ENCODE measurements at places on chromosomes 12 and 14.

DNA sequence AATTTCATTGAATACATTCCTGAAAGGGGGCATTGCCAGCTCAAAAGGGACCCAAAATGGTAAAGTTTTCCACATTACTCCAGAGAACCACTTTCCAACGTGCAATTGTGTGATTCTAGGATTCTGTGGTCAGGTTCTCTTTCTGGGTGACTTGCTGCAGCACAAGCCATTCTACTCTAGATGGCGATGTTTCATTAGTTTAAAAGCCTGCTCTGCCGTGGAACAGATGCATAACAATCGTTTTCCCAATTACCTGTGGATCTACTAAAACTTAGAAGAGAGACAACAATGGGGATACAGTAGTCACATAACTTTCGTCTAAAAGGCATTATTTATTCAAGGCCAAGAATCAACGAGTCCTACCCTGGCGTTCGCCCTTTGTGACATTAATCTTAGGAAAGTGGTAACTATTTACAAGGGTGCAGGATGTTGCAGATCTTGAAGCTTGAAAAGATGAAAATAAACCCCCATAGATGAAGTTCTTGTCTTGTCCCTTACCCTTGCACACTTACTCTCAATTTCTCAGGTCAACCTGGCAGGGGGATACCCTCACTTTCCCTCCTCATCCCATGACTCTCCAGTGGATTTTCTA is 400.9 kb downstream of the SNAPC1 start:
- peaks cover 13% of the 10 kb centered on the region for H3K27me3 ChIP-seq
- no peaks in the 10 kb centered on the region for H3K36me3 ChIP-seq
- DNase-seq, result peak; percentile 42
- no peak overlapping the region for H3K4me3 ChIP-seq

DNA sequence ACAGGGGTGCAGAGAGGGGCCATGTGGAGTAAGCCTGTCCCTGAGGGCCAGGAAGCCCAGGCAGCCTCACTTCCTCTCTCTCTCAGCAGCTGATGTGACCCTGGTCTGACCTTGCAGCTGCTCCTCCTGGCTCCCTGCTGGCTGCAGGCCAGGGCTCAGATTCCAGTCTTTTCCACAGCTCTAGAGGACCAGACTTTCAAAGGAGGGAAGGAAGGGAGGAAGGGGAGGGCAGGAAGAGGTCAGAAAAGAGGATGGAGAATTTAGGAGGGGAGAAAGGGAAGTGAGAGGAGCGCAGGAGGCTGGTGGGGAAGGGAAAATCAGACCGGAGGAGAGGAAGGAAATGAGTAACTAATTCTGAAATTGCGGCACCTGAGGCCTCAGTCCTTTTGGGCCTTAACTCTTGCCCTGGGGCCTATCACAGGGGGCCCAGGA is 40.9 kb upstream of the VASH1 start:
- H3K4me1 ChIP-seq, result no peaks in the 10 kb centered on the region
- H3K27ac ChIP-seq, result peak overlapping the region; percentile 71
- no peaks in the 10 kb centered on the region for H3K27me3 ChIP-seq

- H3K4me3 ChIP-seq, result no peak overlapping the region
- no peak for DNase-seq
- peaks cover 16% of the 10 kb centered on the region for H3K4me1 ChIP-seq
- H3K36me3 ChIP-seq, result no peaks in the 10 kb centered on the region
Measured at GRCh38 chr14:104757238-104757585, 4.3 kb downstream of the SIVA1 start.

DNA sequence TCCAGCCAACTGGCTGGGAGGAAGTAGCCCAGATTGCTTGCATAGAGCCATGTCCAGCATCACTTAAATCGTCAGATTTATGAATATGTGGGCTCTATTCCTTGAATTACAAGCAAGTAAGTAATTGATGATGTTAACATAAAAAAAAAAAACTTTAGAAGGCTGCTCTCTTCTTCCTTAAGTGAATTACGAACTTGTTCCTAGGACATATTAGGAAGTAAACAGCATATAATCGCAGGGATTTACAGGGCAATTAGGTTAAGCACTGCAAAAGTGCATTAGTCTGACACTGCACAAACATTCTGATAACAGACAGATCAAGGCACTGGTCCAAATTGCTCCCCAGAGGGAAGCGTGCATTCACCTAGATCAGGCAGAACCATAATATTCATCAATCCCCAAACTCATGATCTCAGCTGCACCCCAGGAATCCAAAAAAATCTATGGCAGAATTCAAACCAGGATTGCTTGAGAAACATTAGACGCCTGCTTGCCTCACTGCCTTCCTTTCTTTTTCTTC is 293.2 kb downstream of the TMEM132D start:
- DNase-seq, result no peak
- H3K27me3 ChIP-seq, result no peaks in the 10 kb centered on the region
- no peaks in the 10 kb centered on the region for H3K36me3 ChIP-seq
- H3K4me3 ChIP-seq, result no peak overlapping the region

DNA sequence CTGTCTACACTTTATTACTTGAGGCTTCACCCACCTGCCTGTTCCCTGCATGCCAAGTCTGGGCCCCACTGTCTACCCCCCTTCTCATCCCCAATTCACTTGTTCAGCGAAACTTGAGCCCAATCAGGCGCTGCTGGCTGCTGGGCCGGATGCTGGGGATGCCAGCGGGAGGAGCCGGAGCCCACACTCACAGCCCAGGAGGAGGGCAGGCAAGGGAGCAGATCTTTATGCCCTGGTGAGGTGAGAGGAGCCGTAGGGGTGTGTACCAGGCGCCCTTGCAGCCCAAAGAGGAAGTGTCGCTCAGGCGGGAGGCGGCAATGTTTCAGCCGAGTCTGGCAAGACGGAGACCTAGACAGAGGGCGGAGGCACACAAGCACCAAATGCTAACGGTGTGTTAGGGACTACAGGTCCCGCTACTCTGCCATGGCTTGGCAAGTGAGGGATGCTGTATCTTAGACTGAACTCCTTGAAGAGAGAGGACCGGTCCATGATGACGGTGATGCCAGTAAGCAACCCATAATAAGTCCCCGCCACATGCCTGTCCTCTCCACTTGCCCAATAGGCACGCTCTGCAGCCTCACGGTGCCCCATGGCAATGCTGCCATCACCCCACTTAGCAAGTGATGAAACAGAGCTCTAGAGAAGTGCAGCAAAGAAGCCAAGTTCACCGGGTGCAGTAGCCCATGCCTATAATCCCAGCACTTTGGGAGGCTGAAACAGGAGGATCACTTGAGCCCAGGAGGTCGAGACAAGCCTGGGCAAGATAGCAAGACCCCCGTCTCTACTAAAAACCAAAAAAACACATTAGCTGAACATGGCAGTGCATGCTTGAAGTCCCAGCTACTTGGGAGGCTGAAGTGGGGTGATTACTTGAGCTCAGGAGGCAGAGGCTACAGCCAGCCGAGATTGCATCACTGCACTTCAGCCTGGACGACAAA is 41.6 kb downstream of the LRRC74A start:
- peaks cover 21% of the 10 kb centered on the region for H3K4me1 ChIP-seq
- H3K27ac ChIP-seq, result no peak overlapping the region
- no peaks in the 10 kb centered on the region for H3K36me3 ChIP-seq
- H3K4me3 ChIP-seq, result no peak overlapping the region
- peaks cover 19% of the 10 kb centered on the region for H3K27me3 ChIP-seq

DNA sequence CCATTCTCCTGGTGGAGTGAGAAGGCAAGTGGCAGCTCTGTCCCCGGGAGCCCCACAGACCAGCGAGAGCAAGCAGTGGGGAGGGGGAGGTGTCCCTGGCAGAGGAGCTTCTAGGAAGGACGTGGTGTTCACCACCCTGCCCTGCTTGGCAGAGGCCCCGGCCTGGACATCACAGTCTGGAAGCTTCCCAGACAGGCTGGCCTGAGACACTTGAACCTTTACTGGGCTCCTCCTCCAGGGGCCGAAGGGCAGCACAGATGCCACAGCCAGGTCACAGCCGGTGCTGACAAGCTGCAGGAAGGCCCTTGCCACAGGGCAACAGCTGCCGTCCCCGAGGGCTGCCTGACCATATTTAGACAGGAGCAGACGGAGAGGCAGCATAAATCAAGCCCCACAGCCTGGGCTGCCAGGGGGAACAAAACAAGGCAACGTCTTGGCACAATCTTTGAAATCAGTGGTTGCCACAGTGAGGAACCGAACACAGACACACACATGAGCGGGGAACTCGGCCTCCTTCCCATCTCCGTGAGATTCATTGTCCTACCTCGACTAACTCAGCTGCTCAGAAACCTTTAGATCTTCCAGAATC is 28.5 kb downstream of the PRIMA1 start:
- no peak overlapping the region for H3K4me3 ChIP-seq
- no peak overlapping the region for H3K27ac ChIP-seq
- no peaks in the 10 kb centered on the region for H3K36me3 ChIP-seq
- H3K4me1 ChIP-seq, result no peaks in the 10 kb centered on the region
